ENCODE measurements at places on chromosomes 5 and 9. TPM values are rescaled to one million over a fixed set of nuclear protein-coding genes. Genes with fewer than 3 reads are reported as not detected.

DNA sequence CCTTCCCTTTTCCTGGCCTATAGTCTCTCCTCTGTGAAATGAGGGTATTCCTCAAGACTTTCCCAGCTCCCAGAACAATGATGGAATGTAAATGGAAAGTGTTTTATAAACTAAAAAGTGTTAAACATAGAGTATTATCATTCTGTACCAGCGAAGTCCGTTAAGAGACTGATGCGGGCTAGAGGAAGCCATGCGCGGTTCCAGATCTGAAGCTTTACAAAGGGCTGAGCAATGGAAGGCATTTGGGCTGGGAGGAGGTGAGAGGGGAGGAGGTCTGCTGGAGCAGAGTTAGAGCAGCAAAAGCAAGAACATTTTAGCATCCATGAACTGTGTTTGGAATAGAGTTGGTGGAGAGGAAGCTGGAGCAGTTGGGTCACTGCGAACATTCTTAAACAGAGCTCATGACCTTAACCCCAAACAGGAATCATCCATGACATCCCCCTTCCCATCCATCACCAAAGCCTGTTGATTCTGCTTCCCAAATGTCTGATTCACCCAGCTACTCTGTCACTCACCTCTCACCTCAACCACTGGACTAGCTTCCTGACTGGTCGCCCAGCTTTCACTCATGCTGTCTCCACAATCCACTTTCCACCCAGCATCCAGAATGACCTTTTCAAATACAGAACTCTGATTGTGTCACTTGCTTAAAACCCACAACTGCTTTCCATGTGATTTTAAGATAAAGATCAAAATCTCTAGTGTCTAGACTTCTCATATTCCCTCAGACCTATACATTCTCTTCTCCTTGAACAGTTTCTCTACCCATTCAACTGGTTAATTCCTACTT is 37.1 kb downstream of the CDK5RAP2 start:
- peaks cover 16% of the 10 kb centered on the region for H3K36me3 ChIP-seq
- H3K4me3 ChIP-seq: no peak overlapping the region
- H3K27ac ChIP-seq: peak overlapping the region; percentile 76

- no peak overlapping the region for H3K4me3 ChIP-seq
- DNase-seq: no peak
- peaks cover 7% of the 10 kb centered on the region for H3K4me1 ChIP-seq
- no peaks in the 10 kb centered on the region for H3K36me3 ChIP-seq
Observed at GRCh38 chr9:126488881-126489404, 124.8 kb upstream of the LMX1B start.

Gene SLC9A3
- total RNA-seq: 1.7 TPM

Gene TRPM3
- total RNA-seq: 1.4 TPM

- peaks cover 3% of the 10 kb centered on the region for H3K36me3 ChIP-seq
- no peaks in the 10 kb centered on the region for H3K4me1 ChIP-seq
- no peak for DNase-seq
- H3K27ac ChIP-seq: no peak overlapping the region
Observed at GRCh38 chr5:39599721-39600431, 175.1 kb upstream of the DAB2 start.

DNA sequence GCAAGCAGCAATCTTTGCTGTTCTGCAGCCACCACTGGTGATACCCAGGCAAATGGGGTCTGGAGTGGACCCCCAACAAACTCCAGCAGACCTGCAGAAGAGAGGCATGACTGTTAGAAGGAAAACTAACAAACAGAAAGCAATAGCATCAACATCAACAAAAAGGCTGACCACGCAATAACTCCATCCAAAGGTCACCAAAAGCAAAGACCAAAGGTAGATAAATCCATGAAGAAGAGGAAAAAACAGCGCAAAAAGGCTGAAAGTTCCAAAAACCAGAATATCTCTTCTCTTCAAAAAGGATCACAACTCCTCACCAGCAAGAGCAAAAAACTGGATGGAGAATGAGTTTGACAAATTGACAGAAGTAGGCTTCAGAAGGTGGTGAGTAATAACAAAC is 23.4 kb downstream of the FRMD3 start:
- H3K36me3 ChIP-seq: peaks cover 9% of the 10 kb centered on the region
- H3K27ac ChIP-seq: no peak overlapping the region
- H3K4me3 ChIP-seq: no peak overlapping the region
- no peak for DNase-seq
- H3K27me3 ChIP-seq: peaks cover 3% of the 10 kb centered on the region

DNA sequence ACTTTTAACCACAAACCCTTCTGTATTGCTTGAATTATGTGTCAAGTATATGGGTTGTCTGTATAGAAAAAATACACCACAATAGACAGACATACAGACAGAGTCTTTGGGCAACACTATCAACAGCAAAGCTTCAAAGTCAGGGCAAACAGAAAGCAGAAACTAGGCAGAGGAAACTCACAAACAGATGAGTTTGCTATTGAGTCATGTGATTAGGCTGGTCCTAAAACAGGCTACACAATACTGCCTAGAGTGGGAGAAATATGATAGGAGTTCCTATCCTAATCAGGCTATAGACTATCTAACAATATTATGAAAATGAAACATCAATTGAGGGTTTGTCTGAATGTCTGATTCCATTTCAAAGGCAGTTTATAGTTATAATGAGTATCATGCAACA is 156.4 kb downstream of the EDIL3 start:
- DNase-seq: no peak
- no peaks in the 10 kb centered on the region for H3K4me1 ChIP-seq
- no peak overlapping the region for H3K27ac ChIP-seq
- no peaks in the 10 kb centered on the region for H3K36me3 ChIP-seq
- no peaks in the 10 kb centered on the region for H3K27me3 ChIP-seq
- H3K4me3 ChIP-seq: no peak overlapping the region

DNA sequence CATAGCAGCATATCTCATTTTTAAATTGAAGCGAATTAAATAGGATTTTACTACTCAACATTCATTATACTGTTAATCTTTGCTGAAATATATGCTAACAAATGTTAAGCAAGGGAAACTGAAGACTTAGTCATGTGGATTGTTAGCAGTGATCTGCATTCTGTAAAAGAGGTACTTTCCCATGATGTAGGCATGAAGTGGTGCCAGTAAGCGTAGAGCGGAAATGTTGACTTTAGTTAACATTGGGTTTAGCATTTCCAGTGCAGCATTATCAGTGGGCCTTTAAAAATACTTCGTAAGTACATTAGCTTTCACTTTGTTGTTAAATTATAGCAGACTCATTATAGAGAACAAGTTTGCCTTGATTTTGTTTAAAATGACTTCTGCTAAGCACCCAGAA is 130.3 kb downstream of the CDC42SE2 start:
- H3K4me3 ChIP-seq: no peak overlapping the region
- peaks cover 4% of the 10 kb centered on the region for H3K4me1 ChIP-seq
- no peaks in the 10 kb centered on the region for H3K27me3 ChIP-seq

DNA sequence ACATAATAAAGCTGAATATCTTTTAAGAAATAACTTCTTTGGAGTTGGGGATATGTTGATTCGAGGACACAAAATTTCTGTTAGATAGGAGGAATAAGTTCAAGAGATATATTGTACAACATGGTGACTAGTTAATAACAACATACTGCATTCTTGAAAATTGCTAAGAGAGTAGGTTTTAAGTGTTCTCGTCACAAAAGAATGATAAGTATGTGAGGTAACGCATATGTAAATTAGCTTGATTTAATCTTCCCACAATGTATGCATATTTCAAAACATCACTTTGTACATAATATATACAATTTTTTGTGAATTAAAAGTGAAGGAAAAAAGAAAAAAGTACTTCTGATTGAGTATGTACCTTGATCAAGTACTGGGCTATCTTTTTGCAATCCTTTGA is 428.0 kb upstream of the TRPC7 start:
- DNase-seq: no peak
- no peaks in the 10 kb centered on the region for H3K36me3 ChIP-seq
- H3K4me3 ChIP-seq: no peak overlapping the region

DNA sequence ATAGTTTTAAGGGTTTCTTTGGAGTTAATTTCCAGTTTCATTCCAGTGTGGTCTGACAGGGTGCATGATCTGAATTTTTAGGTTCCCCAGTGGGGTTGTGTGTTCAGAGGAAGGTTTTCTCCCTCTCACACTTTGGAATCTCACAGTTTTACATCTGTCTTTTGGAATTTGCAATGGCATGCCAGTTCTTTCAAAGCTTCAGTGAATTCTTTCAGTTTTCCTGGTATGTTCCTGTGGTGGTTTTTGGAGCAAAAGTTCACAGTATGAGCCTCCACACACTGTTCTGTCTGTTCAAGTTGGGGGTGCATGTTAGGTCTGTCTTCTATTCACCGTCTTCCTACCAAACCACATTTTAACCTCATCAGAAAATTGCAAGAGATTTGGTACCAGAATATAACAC is 624.2 kb downstream of the KCTD16 start:
- no peaks in the 10 kb centered on the region for H3K27me3 ChIP-seq
- DNase-seq: no peak
- no peaks in the 10 kb centered on the region for H3K4me1 ChIP-seq
- H3K27ac ChIP-seq: no peak overlapping the region
- H3K4me3 ChIP-seq: no peak overlapping the region

Gene SLC36A2
- total RNA-seq: not detected

DNA sequence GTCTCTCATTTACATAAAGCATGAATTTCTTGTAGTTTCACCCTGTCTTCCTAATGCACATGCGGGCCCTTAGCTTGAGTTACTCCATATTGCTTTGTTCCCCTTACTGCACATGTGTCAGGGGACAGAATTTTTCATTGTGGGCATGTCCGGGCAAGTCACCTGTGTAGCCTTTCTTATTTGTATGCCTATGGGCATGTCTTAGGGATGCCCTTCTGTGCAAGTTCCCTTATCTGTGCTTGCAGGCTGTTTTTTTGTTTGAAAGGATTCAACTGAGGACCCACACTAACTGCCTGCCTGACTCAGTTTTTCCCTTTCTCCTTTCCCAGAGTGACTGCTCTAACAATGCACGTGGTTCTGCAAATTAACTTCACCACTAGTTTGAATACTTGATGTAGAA is 161.7 kb downstream of the YTHDC2 start:
- no peak overlapping the region for H3K4me3 ChIP-seq
- no peak for DNase-seq
- H3K4me1 ChIP-seq: peaks cover 22% of the 10 kb centered on the region
- no peaks in the 10 kb centered on the region for H3K27me3 ChIP-seq

DNA sequence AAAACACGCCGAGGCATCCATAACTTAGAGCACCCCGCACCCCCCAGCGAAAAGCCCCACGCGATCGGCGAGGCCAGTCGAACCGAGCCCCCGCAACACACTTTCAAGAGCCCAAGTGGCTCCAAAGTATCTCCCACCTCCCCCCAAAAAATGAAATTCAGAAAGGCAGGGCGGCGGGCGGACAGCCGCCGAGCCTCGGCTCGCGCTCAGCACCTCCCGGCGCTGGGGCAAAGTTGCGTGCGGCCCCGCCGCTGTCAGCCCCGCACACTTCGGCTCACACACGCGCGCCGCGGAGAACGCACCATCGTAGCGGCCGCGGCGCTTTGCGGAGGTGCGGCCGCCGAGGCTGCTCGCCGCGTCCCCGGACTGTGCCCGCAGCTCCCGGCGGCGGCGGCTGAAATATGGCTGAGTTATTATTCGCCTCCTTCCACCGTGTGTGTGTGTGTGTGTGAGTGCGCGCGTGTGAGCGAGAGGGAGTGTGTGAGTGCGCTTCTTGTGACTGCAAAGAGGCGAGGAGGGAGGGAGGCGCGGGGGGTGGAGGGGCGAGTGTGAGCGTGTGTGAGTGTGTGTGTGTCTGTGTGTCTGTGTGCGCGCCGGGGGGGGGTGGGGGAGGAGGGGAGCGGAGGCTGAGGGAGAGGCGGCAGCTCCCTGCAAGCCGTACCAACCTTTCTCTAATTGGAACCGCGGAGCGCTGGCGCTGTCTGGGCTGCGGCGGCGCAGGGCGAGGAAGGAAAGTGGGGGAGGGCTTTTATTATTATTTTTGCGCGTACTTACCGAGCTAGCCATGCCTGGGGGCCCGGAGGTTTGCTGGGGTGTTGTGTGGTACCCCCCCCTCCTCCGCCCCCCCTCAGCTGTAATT is 599 bp downstream of the MLLT3 start:
- H3K27me3 ChIP-seq: peaks cover 36% of the 10 kb centered on the region
- H3K4me1 ChIP-seq: peaks cover 47% of the 10 kb centered on the region
- no peaks in the 10 kb centered on the region for H3K36me3 ChIP-seq
- peak overlapping the region; percentile 85 for H3K27ac ChIP-seq

GRCh38 chr9:69675563-69675962 is 3.4 kb upstream of the APBA1 start:
- H3K27me3 ChIP-seq: peaks cover 13% of the 10 kb centered on the region
- H3K36me3 ChIP-seq: no peaks in the 10 kb centered on the region
- no peak overlapping the region for H3K4me3 ChIP-seq
- no peak for DNase-seq
- no peak overlapping the region for H3K27ac ChIP-seq
- peaks cover 17% of the 10 kb centered on the region for H3K4me1 ChIP-seq

All from neural crest cell (in vitro differentiated cells).